ENCODE measurements at places on chromosomes 13 and 19.

DNA sequence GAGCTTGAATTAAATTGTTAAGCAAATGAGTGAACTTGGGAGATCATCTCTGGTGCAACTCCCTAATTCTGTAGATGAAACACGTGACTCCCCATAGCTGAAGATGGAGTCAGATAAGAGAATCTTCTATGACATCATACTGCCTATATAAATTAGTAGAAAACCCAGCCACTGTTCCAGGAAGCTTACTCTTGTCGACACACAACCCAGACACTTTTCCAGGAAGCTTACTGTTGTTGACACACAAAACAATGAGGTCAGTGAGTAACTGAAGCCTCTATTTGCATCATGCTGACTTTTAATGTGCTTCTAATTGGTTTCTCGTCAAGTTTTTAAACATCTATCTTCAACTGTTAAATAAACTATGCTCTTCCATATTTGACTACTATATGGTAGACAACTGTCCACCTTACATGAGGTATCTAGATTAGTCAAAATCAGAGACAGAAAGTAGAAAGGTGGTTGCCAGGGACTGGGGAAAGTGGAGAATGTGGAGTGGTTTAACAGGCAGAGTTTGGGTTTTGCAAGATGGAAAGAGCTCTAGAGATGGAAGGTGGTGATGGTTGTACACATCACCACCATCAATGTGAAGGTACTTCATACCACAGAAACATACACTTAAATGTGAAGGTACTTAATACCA lies 168.2 kb downstream of the FGF14 start:
- DNase-seq, result no peak

DNA sequence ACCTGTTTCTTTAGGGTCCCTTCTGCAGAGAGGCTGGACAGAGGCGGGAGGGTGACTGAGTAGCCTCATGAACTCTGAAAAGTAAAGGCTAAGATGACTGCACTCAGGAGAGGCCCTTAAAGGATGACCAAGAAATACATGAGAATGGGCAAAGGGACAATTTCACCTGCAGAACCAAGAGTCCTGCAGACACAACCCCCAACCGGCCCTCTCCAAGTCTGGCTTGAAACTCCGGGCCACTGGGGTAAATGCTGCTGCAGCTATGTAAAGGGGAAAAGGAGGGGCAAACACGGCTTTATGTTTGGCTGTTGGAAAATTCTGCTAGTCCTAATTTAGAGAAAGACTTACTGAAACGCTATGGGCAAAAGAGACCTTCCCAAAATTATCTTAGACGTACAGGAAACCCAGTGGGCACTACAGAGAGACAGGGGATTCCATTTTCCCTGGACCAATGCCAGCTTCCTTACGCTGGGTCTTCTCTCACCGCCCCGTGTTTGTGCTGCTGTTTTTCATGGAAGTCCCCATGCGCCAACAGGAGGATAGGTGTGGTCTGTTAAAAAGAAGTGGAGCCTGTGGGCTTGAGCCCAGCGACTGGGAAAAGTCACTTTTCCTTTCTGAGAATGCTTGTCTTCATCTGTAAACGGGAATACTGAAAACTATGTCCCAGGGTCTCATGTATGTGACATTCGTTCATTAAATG lies 10.6 kb downstream of the COL4A2 start:
- no peak for DNase-seq

DNA sequence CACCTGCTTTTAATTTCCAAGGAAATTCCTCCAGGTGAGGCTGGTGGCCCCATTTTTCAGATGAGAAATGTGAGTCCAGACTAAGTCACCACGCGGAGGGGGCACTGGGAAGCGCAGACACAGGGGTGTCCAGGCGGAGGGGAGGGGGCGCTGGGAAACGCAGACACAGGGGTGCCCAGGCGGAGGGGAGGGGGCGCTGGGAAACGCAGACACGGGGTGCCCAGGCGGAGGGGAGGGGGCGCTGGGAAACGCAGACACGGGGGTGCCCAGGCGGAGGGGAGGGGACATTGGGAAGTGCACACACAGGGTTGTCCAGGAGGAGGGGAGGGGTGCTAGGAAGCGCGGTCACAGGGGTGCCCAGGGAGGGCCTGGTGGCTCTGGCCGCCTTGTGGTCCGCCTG lies 3.5 kb downstream of the GRK1 start:
- no peak for DNase-seq

DNA sequence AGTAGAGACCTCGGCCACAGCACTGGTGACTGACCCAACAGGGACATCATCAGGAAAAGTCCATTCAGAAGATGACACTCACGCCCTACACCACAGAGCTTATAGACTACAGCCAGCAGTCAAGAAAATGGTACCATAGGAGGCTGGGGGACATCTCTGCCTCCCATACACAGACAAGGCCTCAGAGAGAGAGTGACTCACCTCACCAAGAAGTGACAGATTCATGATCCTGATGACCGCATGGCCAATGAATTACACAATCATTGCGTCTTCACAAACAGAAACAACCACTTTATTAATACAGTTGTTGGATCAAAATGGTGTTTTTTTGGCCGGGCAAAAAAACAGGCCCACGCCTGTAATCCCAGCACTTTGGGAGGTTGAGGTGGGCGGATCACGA lies 260.8 kb upstream of the TSHZ3 start:
- DNase-seq, result no peak

DNA sequence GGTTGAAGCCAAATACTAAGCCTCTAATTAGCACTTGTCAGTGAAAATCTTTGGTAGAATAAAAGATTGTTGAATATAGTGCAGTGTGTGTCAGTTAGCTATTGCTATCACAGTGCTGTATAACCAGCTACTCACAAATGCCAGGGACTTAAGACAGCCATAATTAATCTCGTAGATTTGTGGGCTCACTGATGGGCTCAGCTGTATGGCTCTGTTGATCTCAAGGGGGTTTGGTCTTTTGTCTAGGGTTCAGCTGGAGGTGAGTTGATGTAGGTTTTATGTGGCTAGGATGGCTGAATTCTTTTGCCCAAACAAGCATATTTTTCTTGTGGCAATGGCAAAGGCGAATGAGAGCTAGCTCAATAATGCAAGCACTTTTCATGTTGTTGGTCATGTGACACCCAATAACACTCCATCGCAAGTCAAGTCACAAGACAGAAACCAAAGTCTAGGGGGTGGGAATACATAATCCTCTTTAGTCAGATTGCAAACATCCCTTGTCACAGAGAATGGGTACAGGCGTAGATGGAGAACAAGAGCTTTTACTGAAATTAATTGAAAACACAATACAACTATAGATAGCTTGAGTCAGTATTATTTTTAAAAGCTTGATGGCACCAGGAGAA lies 121.7 kb upstream of the EDNRB start:
- no peak for DNase-seq

DNA sequence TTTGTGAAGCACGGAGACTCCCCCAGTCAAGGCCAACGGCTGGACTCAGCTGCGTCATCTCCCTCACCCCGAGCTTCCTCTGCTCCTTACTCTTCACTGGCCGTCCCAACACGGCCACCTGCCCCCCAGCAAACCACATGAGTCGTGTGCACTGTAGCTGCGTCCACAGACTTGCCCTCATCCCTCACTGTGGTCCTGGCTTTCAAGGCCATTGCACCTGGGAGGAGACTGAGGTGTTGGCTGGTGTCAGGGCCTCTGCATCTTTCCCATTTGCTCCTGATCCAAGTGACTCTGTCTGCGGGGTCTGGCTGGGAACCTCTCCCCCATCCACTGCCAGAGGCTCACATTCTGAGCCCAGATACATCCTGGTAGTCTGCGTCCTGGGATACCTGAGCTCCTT lies 11.5 kb downstream of the PLPP2 start:
- no peak for DNase-seq

DNA sequence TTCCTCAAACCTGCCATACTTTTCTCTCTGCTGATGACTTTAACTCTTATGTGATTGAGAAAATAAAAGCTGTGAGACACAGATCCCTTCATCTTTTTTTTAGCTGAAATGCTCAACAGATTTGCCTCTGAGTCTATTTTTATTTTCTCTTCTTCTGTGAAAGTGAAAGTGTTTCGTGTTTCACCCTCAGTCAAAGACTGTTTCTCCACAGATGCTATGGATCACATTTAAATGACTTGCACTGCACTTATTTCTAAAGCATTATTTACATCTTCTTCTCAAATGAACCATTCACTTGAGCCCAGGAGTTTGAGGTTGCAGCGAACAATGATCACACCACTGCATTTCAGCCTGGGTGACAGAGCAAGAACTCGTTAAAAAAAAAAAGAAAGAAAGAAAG lies 890.1 kb upstream of the PCDH20 start:
- no peak for DNase-seq

DNA sequence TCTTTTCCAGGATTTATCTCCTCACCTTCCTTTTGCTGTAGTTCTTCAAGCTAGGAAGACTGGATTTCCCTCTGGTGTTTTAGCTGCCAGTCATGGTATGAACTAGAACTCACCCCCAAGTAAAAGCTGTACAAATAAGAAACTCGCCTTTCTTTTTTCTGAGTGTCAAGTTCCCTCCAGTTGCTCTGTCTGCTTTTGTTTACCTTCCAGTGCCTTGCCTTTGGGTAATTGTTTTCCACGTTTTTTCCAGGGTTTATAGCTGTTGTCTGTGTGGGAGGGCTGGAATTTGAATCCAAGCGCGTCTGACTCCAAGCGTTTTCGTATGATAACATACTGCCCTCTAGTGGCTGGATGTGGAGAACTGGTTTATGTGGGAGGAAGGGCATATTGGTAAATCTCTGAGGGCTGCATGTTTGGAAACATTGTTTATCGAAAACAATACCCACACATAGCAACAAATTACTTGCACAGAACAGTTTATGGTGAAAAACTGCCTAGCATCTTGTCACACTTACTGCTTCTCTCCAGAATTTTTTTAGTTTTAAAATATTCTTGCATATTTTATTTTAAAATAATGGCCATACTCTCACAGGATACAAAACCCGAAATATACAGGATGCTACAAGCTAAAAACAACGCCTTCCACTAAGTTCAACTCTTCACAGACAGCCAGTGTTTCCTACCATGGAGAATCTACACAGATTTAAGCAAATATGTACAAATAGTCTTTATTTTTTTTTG lies 19.2 kb downstream of the RCN3 start:
- DNase-seq, result no peak

GRCh38 chr19:39167461-39168257 lies 29.1 kb upstream of the NCCRP1 start:
- no peak for DNase-seq

DNA sequence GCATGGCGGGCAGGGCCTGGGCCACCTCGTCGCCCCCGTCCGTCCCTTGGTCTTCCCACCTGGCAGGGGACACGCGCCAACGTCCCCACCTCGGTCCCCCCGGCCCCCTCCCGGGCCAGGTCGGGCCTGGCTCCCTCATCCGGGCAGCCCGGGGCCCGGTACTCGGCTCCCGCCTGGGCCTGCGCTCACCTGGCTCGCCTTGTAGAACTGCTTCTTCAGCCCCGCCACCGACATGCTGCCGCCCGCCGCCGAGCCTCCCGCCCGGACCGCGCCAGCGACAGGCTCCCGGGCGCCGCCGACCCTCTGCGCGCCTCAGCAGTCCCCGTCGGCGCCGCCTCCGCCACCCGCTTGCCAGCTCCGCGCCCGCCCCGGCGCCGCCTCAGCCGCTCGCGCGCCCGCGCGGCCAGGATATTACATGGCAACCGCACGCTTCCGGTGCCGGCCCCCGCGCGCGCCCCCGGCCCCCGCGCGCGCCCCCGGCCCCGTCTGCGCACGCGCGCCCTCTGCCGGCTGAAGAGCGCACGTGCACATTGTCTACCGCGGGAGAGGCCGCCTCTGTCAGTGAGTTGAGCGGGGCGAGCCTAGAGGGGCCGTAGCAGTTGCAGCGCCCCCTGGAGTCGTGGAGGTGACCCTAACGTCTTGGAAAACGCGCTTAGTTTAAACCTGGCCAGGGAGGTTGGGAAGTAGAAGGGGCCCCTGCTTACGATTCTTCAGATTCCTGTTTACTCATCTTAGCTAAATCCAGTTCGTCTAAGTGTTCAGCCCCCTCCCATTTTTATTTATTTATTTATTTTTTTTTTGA lies at the start of gene SH3GL1:
TSS of gene SH3GL1 (minus strand) at position 413 of the 802 bp plus-strand sequence. CDS start at position 234, 179 bp downstream.
- peak; percentile 91 for DNase-seq

DNA sequence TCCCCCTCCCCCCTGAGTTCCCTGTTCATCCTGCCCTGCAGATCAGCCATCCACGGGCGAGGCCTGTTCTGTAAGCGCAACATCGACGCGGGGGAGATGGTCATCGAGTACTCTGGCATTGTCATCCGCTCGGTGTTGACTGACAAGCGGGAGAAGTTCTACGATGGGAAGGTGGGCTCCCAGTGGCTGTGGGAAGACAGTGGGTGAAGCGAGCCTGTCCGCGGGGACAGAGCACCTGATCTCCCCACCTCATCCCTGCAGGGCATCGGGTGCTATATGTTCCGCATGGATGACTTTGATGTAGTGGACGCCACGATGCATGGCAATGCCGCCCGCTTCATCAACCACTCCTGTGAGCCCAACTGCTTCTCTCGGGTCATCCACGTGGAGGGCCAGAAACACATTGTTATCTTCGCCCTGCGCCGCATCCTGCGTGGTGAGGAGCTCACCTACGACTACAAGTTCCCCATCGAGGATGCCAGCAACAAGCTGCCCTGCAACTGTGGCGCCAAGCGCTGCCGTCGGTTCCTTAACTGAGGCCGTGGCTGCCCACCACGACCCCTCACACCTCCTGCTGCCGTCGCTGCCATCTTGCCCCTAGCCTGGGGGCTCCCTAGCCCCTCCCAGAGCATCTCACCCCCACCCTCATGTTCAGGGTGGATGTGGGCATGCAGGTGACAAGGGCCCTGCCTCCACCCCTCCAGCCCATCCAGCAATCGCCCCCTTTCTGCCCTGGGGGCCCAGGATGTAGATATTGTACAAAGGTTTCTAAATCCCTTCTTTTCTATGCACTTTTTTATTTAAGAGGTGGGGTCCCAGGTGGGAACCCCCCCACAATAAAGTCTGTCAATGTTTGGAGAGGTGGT lies 4.0 kb downstream of the IGFLR1 start:
- no peak for DNase-seq

DNA sequence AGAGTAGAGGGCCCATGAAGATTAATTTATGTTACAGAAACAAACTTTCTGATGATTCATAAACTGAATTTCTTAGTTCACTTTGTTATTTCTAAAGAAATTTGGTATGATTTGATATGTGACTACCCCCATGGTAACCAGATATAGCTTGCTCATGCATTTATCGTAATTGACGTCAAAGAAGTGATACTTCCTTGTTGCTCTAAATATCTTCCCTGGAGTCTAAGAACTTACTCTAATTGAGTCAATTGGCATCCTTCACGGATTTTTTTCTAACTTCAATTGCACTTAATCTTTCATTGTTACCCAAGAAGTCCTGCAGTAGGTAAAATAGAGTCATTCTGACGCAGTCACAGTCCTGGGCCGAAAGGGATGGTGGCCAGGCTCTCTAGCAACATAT lies 240.9 kb downstream of the GPC5 start:
- no peak for DNase-seq

Data from activated CD4-positive, alpha-beta T cell treated with anti-CD3 and anti-CD28 coated beads, Interleukin-2, amount 50 U/mL, for 24 hours (primary cell).